Caco-2 (cell line): ENCODE measurements at places on chromosomes 13 and 19. TPM values are rescaled to one million over a fixed set of nuclear protein-coding genes. Genes with fewer than 3 reads are reported as not detected.

FFAR2 gene
- total RNA-seq, result not detected in 2 replicates

GRCh38 chr13:92626274-92626673 is 600.3 kb upstream of the GPC6 start:
- no peak for DNase-seq

DNA sequence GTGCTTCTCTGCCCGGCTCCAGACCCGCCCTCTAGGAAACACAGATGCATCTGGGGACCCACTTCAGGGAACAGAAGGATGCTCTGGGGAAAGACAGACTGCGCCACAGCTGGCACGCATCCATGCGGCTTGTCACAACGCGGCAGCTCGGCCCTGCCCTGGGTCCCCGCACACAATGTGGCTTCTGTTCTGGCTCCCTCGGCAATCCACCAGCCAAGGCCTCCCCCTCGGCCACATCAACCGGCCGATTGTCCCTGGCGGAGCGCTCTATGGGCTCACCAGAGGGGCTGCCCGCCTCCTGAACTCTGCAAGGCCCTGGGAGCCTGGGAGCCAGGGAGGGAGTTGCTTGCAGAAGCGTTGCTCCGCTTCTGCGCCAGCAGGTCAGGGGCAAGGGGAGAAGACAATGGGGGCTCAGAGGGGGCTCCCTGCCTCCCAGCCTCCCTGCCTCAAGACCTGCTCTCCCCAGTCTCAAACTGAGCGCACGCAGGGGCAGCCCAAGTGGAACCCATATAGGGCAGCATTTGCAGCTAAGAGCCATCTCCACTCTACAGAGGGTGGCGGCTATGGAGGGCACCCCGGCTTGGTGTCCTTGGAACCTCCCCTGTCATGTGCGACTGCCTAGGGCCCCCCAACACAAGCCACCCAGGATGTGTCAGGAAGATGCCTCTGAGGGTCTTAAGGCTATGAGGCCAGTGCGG is 37.9 kb downstream of the MLLT1 start:
- no peak for DNase-seq

DNA sequence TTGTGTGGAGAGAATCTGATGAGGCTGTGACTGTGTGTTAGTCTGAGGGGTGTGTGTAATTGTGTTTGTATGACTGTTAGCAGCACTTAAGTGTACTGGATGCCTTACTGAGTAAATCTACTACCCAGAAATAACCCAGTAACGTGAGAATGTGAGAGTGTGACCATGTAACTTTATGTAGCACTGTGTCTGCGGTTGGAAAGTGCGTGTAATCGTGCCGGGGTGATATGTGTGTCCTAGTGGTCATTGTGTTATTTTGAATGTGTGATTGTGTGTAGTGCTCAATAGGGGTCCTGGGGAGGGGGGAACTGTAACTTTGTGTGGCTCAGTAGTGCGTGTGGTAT is 550 bp downstream of the ZNF383 start:
- DNase-seq, result no peak

IGSF23 gene
- total RNA-seq, result 3.9 and 6.8 TPM in 2 replicates

RNASEH2A gene
- 30.9 and 37.6 TPM in 2 replicates for total RNA-seq

DNA sequence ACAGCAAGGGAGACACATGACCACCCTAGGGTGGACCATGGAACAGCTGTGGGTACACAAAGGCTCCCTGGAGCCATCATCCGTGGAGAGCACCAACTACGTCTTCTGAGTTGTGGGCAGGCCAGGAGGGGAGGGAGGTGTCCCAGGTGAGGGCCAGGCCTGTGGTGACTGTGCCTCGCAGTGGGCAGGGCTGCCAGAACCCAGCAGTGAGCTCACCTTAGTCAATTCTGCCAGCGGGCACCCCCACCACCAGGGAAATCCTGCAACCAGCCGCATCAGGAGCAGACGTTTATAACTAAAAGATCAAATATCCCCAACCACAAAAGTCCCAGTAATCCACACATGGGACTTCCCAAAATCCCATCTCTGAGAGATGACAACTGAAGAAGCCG is 19.6 kb downstream of the ELL start:
- DNase-seq, result no peak
